ENCODE measurements at places on chromosomes 13 and 19. TPM values are rescaled to one million over a fixed set of nuclear protein-coding genes. Genes with fewer than 3 reads are reported as not detected.
A peak's percentile ranks its signal among the peaks of the same experiment; 100 is the strongest.

DNA sequence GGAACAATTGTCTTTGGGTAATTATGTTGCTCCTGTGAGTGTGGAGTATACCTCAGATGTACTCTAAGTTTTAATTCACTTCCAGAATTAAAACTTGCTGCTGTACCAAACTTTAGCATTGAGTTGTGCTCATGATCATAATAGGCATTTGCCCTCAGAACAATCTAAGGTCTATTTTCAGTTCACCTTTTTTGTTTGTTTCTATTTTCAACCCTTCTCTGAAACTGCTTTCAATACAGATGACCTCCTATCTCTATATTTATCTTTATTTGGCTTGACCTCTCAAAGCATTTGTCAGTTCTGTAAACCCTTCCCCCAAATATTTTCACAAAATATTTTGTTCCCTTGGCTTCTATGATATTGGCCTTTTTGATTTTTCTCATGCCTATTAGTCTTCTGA is 873.0 kb downstream of the OLFM4 start:
- DNase-seq: no peak

DNA sequence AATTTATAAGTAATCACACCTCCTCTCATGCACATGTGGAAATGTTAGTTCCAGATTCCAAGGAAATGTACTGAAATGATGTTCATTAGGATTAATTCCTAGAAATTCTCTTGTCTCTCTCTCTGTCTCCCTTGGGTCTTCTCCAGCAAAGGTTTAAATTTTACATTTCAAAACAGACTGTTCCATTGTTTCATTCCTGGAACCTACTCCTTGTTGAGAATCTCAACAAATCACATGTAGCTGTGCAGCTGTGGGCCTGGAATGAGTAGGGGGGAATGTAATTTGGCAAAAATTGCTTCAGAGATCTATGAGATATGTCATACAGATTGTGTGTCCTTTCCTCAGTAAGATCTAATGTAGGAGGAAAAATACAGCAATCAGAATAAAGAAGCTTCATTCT is 46.2 kb upstream of the RFXAP start:
- DNase-seq: no peak

- peak; percentile 92 for DNase-seq
Measured at GRCh38 chr19:41959056-41960053, at the start of gene RABAC1. TSS of gene RABAC1 (minus strand) at chr19:41959321. CDS start at chr19:41959292, 29 bp downstream.

DNA sequence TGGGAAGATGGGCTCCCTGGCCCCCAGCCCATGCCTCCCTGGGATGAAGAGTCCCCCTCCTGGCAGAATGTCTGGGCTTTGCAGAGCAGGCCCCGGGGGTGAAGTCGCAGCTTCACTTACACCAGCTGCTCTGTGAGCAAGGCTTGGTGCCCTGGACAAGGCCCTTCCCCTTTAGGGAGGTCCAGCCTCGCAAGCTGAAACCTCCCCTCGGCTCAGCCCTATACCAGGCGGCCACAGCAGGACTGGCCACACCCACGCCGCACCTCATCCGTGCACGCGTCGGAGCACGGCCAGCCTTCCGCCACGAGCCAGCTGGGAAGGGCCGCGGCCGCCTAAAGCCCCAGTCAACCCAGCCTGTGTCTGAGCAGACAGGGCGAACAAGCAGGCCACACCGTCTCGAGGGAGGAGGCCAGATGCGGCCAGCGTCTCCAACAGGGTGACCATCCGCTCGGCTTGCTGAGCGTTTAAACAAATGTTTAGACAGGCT is 83.2 kb upstream of the MCF2L start:
- peak; percentile 88 for DNase-seq

DNA sequence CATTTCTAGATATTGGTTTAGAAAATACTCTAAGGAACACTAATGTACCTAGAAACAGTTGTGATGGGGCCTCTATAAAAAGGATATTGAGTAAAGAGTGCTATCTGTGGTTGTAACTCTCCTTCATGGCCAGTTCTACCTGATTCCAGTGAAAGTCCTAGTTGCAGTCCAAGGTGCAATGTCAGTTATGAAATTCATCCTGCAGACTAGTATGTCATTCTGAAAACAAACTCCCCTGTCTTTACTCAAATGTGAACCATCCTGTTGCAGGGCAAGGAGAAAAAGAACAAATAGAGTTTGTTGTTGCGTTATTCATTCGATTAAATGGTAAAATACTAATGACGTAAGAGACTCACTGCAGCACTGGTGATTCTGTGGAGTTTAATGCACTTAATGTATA is 18.3 kb upstream of the N4BP2L1 start:
- DNase-seq: no peak

DNA sequence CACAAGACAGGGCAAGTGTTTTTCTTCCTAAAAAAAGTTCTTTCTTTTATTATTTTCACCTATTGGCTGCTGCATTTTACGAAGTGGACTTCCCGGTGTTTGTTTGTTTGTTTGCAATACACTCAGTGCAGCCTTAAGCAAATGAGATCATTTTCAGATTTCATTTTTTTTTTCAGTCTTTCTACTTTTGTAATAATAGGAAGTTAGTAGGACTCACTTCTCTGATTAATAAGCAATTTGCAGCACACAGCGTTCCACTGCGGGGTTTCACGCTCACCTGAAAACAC is 128.3 kb downstream of the STK24 start:
- DNase-seq: no peak

- DNase-seq: peak; percentile 95
Measured at GRCh38 chr13:48749699-48750473, 96.2 kb downstream of the CYSLTR2 start.

GRCh38 chr13:78686461-78686860 is 27.5 kb upstream of the OBI1 start:
- no peak for DNase-seq

DNA sequence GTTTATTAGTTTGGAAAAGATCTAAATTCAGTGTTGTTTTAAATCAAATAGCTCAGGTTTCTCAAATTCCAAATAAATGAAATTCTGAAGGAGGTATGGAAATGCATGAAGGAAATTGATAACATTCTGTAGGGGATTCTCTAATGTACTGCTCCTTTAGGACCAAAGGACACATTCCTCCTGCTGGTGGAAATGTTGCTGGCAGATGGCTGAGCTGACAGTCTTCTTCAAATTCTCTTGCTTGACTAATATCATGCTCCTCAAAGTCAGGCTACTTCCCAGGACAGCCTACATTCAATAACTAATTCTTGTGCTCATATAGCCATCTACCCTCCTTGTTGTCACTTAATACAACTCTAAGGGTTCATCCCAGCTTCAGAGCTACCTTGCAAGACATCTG is 1118.5 kb downstream of the PCDH9 start:
- DNase-seq: no peak

- DNase-seq: no peak
Measured at GRCh38 chr19:6543866-6544347, 13.1 kb downstream of the TNFSF9 start.

GRCh38 chr19:39509233-39509632 is 5.7 kb upstream of the SELENOV start:
- no peak for DNase-seq

DNA sequence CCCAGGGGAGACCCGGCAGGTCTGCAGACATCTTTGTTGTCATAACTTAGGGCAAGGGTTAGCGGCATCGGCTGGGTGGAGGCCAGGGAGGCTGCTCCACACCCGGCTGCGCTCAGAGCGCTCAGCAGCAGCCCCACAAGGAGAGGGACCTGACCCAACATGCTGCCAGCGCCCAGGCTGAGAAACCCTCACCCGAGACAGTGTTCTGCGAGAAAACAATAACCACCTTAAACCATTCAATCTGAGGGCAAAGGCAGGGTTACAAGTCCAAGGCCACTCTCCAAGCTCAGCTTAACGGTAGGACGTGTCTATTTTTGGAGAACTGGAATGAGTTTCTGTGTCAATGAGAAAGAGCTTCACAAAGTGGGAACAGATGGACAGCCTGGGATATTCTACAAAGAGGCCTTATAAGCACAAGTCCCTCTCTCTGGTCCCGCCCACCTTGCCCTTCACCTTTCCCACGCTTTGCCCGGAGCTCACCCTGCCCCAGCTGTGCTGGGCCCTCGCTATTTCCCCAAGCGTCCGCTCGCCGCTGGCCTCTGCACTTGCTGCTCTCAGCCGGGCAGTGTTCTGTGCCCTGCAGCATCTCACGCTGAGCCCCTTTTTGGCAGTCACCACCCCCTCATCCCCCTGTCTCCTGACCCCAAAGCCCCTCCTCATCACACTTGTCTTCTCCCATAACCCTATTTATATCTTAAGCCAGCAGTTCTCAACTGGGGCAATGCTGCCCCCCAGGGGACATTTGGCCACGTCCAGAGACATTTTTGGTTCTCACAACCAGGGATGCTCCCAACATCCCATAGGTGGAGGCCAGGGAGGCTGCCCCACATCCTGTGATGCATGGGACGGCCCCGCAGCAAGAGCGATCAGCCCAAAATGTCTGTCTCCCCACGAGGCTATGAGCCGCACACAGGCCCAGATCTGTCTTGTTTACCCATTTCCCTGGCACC is 17.6 kb downstream of the PPP1R12C start:
- no peak for DNase-seq

- no peak for DNase-seq
Measured at GRCh38 chr13:91896547-91896946, 498.1 kb downstream of the GPC5 start.

- DNase-seq: no peak
Measured at GRCh38 chr13:48858122-48858902, 117.4 kb upstream of the FNDC3A start.

DNA sequence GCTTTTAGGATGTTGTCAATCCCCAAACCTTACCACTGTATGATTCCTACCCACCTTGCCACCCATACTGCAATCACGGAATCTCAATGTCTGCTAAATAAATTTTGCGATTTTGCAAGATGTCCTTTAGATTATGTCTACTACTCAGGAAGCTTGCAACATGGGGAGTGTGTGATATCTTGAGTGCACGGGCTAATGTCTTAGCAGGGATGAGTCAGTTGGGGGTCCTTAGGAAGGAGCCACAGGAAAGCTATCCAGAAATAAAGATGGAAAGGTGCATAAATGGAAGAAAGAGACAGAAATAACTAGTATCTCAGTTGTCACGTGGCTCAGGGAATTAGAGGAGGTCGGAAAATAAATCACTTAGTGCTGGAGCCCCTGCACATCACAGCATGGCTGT is 77.1 kb downstream of the NALCN start:
- DNase-seq: no peak

DNA sequence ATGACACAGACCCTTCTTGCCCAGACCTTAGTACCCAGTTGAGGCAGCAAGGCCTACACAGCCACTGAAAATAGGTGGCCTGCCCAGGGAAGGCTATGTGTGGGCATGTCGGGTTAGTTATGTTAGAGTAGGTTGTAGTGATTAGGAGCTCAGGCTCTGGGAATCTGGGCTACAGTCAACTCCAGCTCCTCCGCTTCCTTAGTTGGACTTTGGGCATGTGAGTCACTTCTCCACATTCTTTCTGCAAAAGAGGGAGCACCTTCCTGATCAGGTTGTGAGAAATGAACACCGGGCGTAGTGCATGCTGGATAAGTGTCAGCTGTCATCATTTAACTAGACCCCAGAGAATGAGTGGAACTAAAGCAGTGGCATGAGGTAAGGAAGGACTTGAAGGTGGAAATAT is 64.8 kb downstream of the ARHGAP35 start:
- DNase-seq: no peak

GRCh38 chr19:14603990-14604387 is 21.1 kb downstream of the CLEC17A start:
- DNase-seq: no peak

- no peak for DNase-seq
Measured at GRCh38 chr19:29525901-29526729, at the start of gene VSTM2B. TSS of gene VSTM2B (plus strand) at chr19:29525994. CDS start at chr19:29526584, 590 bp downstream.

GRCh38 chr19:54444737-54445136 is 4.3 kb upstream of the LENG8 start:
- no peak for DNase-seq

GRCh38 chr19:10139952-10140351 is 20.3 kb upstream of the EIF3G start:
- DNase-seq: no peak

GRCh38 chr13:79297128-79297527 is 108.9 kb downstream of the RBM26 start:
- DNase-seq: no peak

DNA sequence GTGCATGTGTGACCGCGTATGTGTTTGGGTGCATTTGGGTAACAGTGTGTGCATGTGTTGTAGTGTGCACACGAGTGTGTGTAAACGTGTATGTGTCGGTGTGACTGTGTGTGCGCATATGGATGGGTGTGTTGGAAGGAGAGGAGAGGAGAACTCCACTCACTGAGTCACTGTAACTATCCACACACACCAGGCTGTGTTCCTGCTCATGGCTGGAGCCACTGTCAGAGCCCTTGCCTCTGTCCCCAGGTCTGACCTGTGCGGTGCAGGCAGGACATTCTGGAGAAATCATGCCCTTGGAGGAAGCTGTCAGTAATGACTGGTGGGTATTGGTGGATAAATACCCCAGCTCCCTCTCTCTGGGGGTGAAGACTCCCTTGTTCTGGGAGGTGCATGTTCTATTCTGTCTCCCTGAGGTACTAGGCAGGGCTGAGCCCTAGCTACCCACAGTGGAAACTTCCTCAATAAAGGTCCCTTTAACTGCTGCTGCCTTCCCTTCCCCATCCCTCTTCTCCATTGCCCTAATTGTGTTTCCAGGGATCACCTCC is 48.4 kb downstream of the CYP4F22 start:
- DNase-seq: no peak

DNA sequence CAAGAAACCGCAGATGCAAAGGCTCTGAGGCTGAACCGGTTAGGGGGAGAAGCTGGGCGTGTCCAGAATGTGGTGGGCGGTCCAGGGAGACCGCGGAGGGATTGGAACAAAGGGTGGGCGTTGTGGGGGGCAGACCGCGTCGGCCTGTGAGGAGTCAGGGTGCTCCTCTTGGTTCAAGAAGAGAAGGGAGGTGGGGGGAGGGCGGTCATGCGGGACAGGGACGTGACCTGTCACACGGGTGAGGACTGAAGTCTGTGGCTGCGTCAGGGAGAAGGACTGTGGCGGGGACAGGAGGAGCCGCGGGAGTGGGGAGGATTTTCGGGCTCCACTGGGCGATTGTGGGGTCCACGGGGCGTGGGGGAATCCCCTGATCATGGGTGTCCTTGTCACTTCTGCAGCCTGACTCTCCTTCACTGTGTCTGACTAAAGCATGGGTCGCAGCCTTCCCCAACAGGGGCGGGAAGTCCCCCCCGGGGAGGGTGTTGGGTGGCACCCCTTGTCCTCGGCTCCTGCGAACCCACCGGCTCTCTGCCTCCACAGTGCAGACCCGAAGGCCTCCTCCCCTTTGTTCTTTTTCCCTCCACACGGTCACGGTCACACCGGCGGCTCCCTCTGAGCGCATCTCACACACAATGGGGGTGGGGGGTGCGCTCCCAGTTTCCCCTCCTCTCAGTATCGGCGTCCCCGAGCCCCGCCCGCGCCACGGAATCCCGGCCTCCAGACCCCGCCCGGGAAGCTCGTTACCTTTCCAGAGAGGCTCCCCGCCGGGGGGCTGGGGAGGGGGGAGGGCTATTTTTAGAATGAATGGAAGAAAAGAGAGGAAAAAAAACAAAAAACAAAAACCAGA is 16.4 kb upstream of the KCNN1 start:
- DNase-seq: no peak

ZNF729 gene
- not detected for total RNA-seq

HCST gene
- not detected for total RNA-seq

ZSWIM4 gene
- total RNA-seq: 4.8 TPM

LRFN3 gene
- 2.9 TPM for total RNA-seq

TTC9B gene
- total RNA-seq: not detected

ZNF492 gene
- total RNA-seq: not detected

MFSD12 gene
- total RNA-seq: 26.4 TPM

CELF5 gene
- not detected for total RNA-seq

NLRP9 gene
- not detected for total RNA-seq

ZNF625 gene
- 5.3 TPM for total RNA-seq

FAM216B gene
- not detected for total RNA-seq

FCAR gene
- 0.95 TPM for total RNA-seq

FXYD1 gene
- total RNA-seq: not detected

C13orf42 gene
- total RNA-seq: not detected

MAP4K1 gene
- 0.30 TPM for total RNA-seq
